ENCODE measurements at places on chromosomes 2 and 18. TPM values are rescaled to one million over a fixed set of nuclear protein-coding genes. Genes with fewer than 3 reads are reported as not detected.

DNA sequence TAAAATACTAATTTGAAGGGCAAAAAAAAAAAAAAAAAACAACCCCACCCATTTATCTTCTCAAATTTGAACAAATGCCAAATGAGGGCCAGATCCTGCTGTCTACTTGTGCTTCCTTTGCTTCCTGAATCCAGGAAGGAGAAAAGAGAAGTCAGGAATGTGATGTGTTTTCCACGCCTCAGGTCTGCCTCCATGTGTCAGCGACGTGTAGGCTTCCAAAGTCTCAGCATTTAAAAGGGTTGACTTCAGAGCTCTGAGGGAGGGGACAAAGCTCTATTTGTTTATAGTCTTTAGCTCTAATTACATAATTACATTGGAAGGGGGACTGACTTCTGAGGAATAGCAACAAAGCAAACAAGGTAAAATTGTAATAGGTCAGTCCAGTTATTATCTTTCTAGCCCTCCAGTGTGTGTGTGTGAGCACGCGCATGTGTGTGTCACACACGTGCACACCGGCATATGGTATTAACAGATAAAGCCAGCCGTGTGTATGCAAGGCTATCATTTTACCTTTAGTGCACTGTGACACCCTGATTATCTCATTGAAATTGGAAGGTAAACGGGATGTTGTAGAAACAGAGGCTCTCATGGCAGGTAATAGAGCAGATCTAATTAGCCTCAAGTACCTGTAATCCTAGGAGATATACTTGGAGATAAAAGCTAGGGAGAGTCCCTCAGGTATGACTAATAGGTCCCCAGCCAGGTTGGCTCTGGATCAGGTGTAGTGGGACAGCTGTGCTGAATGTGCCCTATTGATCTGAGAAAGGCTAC lies 911.4 kb upstream of the ZEB2 start:
- H3K36me3 ChIP-seq: no peaks in the 10 kb centered on the region
- DNase-seq: peak; percentile 69
- H3K4me1 ChIP-seq: peaks cover 14% of the 10 kb centered on the region
- no peak overlapping the region for H3K4me3 ChIP-seq

Gene CASP10
- total RNA-seq: 22.5 TPM

Gene CELF4
- total RNA-seq: 7.8 TPM

- no peaks in the 10 kb centered on the region for H3K4me1 ChIP-seq
- H3K27ac ChIP-seq: no peak overlapping the region
- H3K4me3 ChIP-seq: no peak overlapping the region
- no peak for DNase-seq
- no peaks in the 10 kb centered on the region for H3K27me3 ChIP-seq
These were observed 131.8 kb downstream of the FAM210A start for GRCh38 chr18:13594551-13594950.

Gene DHRS9
- 16.6 TPM for total RNA-seq

All from Calu3 (cell line).